ENCODE measurements at places on chromosomes 1 and 21. TPM values are rescaled to one million over a fixed set of nuclear protein-coding genes. Genes with fewer than 3 reads are reported as not detected.

GRCh38 chr1:221069986-221070385, 190.7 kb downstream of the HLX start:
- DNase-seq, result no peak

The TMEM9 gene
- 47.9 TPM for total RNA-seq

GRCh38 chr1:14897080-14897449, 256.5 kb upstream of the TMEM51 start:
- no peak for DNase-seq

The KRTAP19-3 gene
- not detected for total RNA-seq

The PPM1J gene
- total RNA-seq, result 0.30 TPM

The SERPINC1 gene
- 0.30 TPM for total RNA-seq

GRCh38 chr1:153698020-153698922, 19.8 kb downstream of the NPR1 start:
- peak; percentile 70 for DNase-seq

The CHRM3 gene
- 6.0 TPM for total RNA-seq

The SYPL2 gene
- 1.5 TPM for total RNA-seq

The UBL4B gene
- total RNA-seq, result not detected

The DNAI4 gene
- total RNA-seq, result 19.9 TPM

The FCGR1A gene
- 65.3 TPM for total RNA-seq

The ITLN2 gene
- 30.7 TPM for total RNA-seq

The PLA2G2C gene
- not detected for total RNA-seq

- DNase-seq, result no peak
Observed at GRCh38 chr1:49864581-49864980, 159.2 kb downstream of the AGBL4 start.

- DNase-seq, result peak; percentile 80
Observed at GRCh38 chr1:169604781-169605560, 18.7 kb upstream of the F5 start.

The DNASE2B gene
- 26.1 TPM for total RNA-seq

DNA sequence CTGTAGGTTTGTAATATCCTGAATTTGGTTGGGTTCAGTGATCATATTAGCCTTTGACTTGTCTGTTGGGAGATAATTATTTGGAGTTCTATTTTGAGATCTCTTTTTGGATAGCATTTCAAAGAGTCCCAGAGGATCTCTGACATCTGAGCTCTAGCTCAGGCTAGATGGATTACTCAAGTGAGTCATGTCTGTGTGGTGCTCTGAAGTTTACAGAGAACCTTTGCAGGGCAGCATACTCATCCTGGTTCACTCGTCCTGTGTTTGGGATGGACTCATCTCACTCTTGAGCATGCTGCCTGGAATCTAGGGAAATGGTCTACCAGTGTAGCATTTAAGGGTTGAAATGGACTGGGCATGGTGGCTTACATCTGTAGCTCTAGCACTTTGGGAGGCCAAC, 29.4 kb upstream of the BMP8A start:
- no peak for DNase-seq

- DNase-seq, result no peak
Observed at GRCh38 chr1:3500265-3500835, 45.9 kb downstream of the ARHGEF16 start.

The NUP210L gene
- total RNA-seq, result 1.7 TPM

The UBE2J2 gene
- 49.9 TPM for total RNA-seq

DNA sequence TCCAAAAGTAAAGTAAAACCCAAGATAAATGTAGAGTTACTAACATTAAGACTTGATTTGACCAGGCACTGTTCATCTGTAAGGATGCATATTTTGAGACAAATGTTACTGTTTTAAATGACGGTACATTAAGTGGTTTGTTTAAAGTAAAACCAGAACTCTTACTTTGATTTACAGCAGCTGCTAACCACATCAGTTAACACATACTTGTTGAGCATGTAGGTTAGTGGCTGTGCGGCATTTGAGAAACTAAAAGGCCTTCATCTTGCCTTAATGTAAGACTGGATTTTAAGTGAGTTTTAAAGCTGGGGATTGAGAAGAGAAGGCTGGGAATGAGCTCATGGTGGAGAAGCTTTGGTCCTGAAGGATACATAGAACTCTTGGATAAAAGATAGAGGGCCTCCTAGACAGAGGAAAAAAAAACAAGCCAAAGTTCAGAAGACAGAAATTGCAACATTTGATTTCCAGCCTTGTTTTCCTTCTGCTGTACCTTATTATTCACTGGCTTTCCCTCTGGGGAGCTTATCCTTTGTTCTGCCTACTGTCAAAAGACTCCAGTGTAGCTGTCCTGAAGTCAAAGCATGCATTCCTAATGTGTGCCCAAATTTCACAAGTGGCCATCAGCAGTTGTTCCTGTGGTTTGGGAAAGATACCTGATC, 66.6 kb downstream of the MTR start:
- no peak for DNase-seq

The SSX2IP gene
- total RNA-seq, result 5.8 TPM

- no peak for DNase-seq
Observed at GRCh38 chr1:193448682-193449461, 262.5 kb upstream of the B3GALT2 start.

- DNase-seq, result no peak
Observed at GRCh38 chr1:116911188-116911553, 1.5 kb downstream of the PTGFRN start.

The ACTL8 gene
- total RNA-seq, result not detected

DNA sequence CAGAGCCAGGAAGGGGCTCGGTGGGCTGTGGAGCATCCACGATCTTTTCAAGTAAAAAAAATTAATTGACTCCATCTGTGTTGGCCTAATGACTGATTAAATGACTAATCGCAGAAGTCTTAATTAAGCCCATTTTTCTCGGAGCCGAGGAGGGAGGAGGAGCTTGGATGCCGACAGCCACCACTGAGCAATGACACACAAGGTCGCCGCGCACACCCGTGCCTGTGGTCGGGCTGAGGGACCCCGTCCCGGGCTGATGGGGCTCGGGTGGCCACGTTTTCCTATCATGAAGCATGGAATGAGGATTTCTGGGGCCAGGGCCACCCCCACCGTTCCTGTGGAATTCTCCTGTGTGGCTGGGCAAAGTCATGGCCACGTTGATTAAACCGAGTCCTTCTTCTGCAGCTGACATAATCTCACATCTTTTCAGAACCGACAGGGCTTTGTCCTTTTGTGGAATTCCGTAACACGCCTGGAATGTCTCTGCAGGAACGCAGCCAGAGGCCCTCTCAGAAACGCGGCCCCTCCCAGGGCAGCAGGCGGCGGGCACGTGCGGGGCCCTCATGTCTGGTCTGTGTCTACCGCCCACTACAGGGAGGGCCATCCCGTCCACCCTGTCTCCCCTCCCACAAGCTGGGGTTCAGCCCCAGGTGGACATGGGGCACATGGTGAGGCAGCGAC, 60.7 kb downstream of the MORN1 start:
- DNase-seq, result peak; percentile 75

- peak; percentile 40 for DNase-seq
Observed at GRCh38 chr1:15336866-15337265, 72.8 kb upstream of the EFHD2 start.

GRCh38 chr1:111597426-111597825, 22.2 kb upstream of the RAP1A start:
- DNase-seq, result no peak

DNA sequence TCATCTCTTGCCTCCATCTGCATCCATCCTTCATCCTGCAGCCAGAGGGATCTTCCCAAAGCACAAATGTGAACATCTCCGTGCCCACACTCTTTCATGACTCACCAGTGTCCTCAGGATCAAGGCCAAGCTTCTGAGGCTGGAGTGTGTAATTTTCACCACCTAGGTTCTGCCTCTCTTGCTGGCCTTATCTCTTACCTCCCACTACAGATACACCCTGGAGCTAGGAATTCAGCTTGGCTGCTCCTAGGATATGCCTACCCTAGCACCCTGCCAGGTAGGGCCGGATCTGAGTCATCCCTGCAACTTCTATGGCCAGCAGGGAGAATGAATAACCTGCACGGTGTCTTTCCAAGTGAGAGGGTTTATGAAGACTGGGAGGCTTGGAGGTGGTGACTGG, 208.7 kb upstream of the CSF3R start:
- DNase-seq, result no peak

- DNase-seq, result no peak
Observed at GRCh38 chr1:14626869-14627607, 28.6 kb downstream of the KAZN start.

DNA sequence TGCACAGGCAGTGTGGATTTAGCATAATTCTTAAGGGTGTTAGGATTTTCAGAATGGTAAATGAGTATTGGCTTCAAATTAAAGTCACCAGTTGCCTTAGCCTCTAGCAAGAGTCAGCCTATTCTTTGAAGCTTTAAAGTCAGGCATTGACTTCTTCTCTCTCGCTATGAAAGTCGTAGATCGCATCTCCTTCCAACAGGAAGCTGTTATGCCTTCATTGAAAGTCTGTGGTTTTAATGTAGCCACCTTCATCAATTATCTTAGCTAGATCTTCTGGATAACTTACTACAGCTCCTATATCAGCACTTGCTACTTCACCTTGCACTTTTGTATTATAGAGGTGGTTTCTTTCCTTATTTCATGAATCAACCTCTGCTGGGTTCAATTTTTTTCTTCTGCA, 320.2 kb downstream of the PTPRC start:
- DNase-seq, result no peak

The FMO1 gene
- total RNA-seq, result 2.4 TPM

- peak; percentile 42 for DNase-seq
Observed at GRCh38 chr1:226639631-226640061, 91.1 kb downstream of the STUM start.

DNA sequence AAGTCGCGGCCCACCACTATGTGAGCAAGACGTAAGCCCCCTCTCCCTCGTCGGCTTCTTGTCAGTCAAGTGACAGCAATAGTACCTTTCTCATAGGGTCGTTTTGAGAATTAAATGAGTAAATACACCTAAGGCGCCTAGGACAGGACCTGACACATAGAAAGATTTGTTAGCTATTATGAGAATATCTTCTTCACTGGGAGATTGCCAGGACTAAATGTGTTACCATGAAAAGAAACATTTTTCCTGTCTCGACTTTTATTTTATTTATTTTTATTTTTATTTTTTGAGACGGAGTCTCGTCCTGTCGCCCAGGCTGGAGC, 798 bp downstream of the PMF1 start:
- DNase-seq, result no peak

The LRRC39 gene
- 0.71 TPM for total RNA-seq

GRCh38 chr1:77175230-77175844, 43.9 kb downstream of the PIGK start:
- no peak for DNase-seq

The HSPA6 gene
- 13.0 TPM for total RNA-seq

GRCh38 chr1:18348354-18348753, 132.4 kb upstream of the KLHDC7A start:
- no peak for DNase-seq

The ADORA1 gene
- total RNA-seq, result 4.1 TPM

DNA sequence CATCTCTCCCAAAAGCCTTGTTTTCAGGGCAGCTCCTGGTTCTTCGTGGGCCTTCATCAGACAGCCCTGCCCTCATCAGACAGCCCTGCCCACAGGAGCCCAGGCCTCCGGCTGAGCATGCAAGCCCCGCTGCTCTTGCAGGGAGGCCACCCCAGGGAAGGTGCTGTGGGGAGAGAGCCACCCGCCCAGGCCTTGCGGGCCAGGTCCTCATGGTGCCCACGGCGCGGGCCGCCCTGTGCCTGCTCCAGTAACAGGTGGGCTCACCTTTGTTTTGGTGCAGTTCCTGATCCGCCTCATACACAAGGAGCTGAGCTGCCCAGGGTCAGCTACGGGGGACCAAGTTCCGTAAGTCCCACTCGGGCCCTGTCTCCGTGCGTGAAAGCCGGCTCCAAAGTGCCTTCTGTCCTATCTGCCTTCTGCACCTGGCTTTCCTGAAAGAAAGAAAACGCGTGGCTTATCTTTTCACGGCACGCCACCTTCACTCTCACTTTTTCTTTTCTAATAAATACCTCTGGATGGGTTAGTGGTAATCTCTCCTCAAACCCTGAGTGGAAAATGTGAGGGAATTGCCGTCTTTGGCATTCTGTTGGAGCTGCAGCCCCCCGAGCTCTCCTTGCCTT, 65.9 kb downstream of the SLC37A1 start:
- no peak for DNase-seq

The CLIC6 gene
- total RNA-seq, result 23.5 TPM

The GBP6 gene
- 0.68 TPM for total RNA-seq

DNA sequence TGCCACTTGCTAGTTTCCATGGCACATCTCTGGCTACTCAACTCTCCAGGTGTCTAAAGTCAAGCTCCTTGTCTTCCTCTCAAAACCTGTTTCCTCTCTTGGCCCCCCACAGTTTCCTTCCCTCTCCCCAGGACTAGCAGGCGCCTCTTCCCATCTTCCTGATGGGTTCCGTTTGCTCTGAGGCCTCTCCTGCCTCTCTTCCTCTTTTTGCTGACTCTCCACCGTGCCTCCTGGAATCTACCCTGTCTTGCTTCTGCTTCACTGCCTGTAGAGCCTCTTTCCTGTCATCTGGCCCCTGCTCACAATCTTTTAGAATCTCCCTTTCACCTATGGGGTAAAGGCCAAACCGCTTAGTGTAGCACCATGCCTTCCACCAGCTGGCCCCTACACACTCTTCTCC, 21.8 kb upstream of the LHX4 start:
- peak; percentile 4 for DNase-seq

The ANGPTL3 gene
- not detected for total RNA-seq

The LMX1A gene
- 0.21 TPM for total RNA-seq

The NCAM2 gene
- total RNA-seq, result 8.8 TPM

The KLF17 gene
- total RNA-seq, result 0.47 TPM

The TOR1AIP1 gene
- total RNA-seq, result 67.2 TPM

DNA sequence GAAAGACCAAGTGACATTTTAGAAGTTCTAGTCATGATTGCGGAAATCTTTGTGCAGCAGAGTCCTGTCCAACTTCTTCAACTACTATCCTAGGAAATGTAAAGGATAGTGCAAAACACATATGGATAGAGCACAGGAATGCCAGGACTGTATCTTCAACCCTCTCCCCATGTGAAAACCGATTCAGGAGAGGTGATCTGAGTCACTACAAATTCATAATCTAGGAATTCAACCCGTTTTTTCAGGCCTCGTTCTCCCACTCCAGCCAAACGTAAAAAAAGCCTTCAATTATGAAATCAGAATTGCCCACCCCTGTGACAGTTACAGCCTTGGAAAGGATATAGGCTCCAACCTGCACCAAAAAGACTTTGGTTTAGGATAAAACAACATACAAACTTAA, 52.9 kb upstream of the RGS1 start:
- no peak for DNase-seq

The SEMA4A gene
- 28.9 TPM for total RNA-seq

- no peak for DNase-seq
Observed at GRCh38 chr21:43318841-43319781, 107.8 kb downstream of the SIK1 start.

- no peak for DNase-seq
Observed at GRCh38 chr21:34313116-34313515, 50.7 kb upstream of the KCNE2 start.

The RXRG gene
- total RNA-seq, result 8.4 TPM

The FAM72D gene
- total RNA-seq, result 0.77 TPM

- DNase-seq, result no peak
Observed at GRCh38 chr1:151859891-151860293, 6.4 kb upstream of the THEM5 start.
